NCI-H446 treated with DMSO at 0.1 percent for 48 hours (cell line): ENCODE measurements at places on chromosomes 1 and 21.

DNA sequence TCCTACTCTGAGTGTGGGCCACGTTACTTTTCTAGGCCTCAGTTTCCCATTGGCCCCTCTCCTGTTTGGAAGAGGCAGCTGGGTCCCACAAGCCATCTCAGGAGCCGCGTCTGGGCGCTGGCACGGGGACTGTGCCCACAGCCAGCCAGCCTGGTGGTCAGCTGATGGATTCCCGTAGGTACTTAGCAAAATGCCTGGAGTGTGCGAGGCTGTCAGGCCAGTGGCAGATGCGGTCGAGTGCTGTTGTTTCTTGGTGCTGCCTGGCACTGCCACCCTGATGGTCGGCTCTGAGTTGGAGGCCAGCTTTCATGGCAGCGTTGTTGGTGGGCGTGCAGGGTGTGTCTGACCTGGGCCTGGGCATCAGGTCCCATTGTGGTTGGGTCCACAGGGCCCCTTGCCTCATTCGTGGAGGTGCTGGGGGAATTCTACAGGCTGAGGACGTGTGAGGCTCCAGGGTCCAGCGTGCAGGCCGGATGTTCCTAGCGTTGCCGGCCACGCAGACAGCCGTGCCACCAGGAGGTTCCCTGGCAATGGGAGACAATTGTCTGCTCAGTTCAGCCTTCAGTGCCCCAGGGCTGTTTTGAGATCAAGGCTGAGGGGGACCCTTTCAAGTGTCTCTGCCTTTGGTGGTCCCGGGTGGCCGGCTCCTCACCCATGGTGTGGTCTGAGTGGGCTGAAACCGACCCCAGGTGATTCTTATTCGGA, 20.9 kb downstream of the SKI start:
- no peak for DNase-seq

GRCh38 chr1:161099090-161099802, 1.1 kb downstream of the KLHDC9 start:
- DNase-seq = no peak

- no peak for DNase-seq
Observed at GRCh38 chr1:230212405-230212936, 145.4 kb downstream of the GALNT2 start.

DNA sequence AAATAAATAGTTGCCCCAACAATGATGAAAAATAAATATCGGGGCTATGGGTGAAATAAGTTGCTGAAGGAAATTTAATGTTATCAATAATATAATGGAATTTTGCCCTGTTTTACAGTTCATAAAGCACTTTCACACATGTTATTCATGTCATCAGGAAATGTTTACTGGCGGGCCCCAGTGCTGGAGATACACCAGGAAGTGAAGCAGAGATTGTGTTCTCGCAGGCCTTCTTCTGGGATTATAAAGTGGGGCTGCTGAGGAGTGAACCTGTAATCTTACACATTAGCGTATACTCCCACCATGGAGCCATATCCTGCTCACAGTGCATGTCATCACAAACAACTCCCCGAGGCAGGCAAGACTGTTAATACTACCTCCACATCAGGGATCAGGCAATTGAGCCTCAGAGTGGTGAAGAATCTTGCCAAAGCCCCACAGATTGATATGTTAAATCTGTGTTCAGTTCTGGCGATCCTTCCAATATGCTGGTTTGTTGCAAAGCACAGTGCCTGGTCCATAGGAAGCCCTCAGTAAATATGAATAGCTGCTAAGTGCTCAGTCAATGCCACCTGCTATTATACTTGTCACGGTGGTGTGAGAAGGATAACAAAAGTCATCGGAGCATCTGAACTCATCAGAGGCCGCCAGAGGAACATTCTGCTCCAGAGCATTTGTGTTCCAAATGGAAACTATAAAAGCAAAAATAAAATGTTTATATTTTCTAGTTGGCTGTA, 104.4 kb upstream of the UBE2U start:
- no peak for DNase-seq

DNA sequence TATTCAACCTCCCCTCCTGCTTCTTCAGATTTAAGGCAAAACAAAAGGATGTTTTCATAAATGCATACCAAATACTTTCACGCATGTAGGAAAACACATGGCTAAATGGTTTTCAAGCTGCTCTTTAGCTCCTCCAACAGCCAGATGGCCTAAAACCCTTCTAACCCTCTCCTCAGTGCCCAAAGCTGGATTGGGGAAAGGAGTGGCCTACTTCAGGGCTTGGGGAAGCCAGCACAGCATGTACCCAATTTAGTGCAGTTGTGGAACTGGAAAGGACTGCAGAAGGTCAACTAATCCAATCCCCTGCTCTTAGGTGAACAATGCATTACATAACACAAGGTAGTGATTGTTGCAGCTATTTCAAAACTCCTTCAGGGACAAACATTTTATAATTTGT, 9.3 kb downstream of the F5 start:
- DNase-seq = no peak

- no peak for DNase-seq
Observed at GRCh38 chr1:42399315-42400100, 18.9 kb downstream of the RIMKLA start.

DNA sequence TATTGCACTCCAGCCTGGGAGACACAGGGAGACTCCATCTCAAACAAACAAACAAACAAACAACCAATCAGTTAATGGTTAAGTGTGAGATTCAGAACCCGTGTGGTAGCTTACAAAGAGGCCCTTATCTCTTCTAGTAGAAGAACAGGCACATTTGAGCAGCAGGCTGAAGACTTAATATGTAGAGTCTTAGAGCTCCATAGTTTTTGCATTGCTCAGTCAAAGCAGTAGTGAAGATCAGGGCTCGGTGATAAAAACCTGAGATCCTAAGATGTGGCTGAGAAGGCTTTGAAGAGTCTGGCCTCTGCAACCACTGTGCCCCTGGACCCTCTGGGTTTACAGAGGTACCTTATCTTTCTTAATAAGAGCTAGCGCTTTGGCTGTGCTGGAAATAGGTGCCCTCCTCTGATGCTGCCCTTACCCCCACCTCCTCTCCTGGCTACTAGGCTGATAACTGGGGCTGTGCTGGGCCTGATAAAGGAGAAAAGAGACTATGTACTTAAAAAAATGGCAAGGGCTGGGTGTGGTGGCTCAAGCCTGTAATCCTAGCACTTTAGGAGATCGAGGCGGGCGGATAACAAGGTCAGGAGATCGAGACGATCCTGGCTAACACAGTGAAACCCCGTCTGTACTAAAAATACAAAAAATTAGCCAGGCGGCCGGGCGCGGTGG, 10.5 kb upstream of the UCK2 start:
- no peak for DNase-seq

DNA sequence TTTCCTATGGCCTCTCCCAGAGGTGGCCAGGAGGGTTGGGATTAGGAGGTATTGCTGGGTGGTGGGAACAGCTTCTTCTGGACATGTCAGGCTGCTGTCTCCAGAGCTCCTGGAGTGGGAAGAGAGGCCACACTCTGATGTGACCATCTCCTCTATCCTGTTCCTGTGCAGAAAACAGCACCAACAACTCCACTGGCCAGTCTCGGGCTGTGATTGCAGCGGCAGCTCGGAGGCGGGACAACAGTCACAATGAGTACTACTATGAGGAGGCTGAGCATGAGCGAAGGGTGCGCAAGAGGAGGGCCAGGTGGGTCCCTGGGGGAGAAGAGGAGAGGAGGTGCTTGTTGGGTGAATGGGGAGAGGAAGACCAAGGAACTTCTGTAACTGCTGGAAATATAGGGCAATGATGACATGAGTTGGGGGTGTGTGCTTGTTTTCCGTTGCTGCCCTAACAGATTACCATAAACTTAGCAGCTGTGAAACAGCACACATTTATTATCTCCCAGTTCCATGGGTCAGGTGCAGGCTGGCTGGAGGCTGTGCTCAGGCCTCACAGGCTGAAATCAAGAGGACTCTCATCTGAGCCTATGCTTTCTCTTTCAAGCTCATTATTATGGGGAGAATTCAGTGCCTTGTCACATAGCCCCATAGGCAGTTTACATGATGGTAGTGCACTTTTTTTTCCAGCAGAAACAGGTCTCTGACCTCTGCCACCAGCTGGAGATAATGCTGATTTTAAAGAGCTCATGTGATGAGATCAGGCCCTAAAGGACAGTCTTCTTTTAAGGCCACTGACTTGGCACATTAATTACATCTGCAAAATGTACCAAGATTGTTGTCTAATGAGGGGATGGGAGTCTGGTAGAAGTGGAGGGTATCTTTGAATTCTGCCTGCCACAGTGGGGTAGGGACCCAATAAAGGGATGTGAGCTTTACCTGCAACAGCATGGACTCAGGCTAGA, 20.8 kb downstream of the VANGL2 start:
- no peak for DNase-seq

- no peak for DNase-seq
Observed at GRCh38 chr1:199474738-199475137, 552.8 kb upstream of the NR5A2 start.

- no peak for DNase-seq
Observed at GRCh38 chr1:183069562-183070216, 46.5 kb downstream of the LAMC1 start.

DNA sequence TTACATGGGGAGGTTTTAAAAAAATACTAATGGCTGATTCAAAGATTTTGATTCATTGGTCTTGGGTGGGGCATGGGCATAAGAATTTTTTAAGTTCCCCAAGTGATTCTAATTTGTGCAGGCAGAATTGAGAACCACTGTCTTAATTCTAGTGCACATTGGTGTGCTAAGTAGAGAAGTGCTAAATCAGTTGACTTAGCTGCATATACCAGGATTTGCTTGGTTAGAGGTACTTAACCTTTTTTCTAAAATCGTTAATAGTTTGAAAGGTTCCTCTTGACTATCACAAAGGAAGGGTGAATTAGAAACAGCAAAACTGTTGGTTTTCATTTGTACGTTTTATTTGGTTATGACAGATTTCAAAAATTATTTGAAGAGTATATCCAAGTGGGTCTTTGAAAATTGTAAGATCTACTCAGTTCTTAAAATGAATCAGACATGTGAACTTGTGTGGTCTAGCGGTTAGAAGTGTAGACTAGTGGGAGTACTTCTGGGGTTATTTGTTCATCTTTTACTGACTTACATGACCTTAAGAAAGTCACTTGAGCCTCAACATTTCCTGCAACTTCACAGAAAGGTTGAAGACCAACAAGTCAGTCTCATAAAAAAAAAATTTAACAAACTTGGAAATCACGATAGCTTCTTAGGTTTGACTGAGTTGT, 66.7 kb downstream of the RPAP2 start:
- no peak for DNase-seq

DNA sequence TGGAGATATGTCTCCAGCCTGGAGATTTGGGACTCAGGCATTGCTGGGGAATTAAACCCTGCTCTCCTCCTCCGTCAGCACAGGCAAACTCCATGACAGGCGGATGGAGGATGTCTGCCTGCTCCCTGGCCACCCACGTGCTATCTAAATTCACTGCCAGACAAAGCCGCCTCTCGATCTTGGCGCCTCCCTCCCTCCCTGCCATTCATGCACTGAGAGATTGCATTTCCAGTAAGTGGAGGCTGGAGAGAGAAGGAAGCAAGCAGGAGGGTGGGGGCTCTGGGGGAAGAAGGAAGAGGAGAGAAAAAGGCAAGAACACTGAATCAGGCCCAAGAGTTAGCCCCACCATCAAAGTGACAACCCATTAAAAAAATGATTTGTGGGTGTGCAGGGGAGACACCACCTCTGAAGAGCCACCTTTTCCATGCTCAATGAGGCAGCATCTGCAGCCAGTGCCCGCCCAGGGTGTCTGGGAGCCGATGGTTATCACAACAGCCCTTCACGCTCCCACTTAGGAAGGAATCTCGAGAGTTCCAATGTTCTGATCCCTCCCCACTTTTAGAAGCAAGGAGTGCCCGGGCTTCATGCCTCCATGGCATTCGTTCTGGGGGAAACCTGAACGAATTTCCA, 183.0 kb downstream of the HIVEP3 start:
- DNase-seq = no peak

DNA sequence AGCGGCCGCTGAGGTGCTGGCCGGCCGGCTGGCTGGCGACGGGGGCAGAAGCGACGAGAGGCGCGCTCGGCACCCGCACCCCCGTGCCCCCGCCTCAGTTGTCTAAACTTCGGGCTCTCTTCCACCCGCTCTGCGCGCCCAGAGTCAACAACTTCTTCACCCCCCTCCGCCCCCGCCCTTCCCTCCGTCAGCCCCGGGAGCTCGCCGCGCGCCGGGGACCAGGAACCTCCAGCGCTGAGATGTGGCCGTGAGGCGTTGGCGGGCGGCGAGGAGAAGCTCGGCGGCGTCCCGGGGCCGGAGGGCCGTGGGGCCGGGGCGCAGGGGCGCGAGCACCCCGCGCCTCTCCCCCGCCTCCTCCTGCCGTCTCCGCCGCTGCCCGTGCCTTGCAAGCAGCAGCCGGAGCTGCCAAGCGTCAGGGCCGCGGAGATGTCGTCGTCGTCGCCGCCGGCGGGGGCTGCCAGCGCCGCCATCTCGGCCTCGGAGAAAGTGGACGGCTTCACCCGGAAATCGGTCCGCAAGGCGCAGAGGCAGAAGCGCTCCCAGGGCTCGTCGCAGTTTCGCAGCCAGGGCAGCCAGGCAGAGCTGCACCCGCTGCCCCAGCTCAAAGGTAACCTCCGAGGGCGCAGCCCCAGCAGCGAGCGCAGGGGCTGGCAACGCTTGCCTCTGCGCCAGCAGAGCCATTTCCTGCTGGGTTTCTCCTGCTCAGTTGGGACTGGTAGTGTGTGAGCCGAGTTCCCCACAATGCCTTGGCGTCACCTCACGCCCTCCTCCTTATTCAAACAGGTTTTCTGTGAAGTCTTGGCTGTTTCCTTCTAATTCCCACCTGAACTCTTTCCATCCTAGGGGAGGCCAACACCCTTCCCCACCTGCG, 710 bp downstream of the PPP2R5A start:
- DNase-seq = no peak
